Type B pancreatic cell (in vitro differentiated cells): ENCODE measurements at places on chromosomes 3 and 15.

- peak overlapping the region; percentile 63 for H3K4me3 ChIP-seq
- H3K27me3 ChIP-seq: no peaks in the 10 kb centered on the region
- H3K4me1 ChIP-seq: peaks cover 41% of the 10 kb centered on the region
Measured at GRCh38 chr15:52261498-52262242, 33.9 kb downstream of the MYO5C start.

DNA sequence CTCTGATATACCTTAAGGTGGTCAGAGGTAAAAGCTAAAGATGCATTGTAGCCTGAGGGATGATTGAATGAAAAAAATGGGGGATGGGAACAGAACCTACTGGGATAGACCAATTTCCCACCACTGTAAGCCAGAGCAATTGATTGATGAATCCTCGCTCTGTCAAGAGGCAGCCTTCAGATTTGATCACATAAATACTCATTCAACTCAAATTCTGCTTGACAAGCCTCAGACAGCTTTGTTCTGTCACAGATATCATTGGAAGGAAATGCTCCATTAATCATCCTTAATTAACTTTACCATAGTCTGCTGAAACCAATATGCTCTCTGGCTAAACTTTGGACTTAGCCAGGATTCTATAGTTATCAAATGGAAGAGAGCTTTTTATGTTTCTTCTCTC lies 467.8 kb downstream of the MECOM start:
- DNase-seq: no peak
- no peak overlapping the region for H3K4me3 ChIP-seq
- H3K36me3 ChIP-seq: no peaks in the 10 kb centered on the region

DNA sequence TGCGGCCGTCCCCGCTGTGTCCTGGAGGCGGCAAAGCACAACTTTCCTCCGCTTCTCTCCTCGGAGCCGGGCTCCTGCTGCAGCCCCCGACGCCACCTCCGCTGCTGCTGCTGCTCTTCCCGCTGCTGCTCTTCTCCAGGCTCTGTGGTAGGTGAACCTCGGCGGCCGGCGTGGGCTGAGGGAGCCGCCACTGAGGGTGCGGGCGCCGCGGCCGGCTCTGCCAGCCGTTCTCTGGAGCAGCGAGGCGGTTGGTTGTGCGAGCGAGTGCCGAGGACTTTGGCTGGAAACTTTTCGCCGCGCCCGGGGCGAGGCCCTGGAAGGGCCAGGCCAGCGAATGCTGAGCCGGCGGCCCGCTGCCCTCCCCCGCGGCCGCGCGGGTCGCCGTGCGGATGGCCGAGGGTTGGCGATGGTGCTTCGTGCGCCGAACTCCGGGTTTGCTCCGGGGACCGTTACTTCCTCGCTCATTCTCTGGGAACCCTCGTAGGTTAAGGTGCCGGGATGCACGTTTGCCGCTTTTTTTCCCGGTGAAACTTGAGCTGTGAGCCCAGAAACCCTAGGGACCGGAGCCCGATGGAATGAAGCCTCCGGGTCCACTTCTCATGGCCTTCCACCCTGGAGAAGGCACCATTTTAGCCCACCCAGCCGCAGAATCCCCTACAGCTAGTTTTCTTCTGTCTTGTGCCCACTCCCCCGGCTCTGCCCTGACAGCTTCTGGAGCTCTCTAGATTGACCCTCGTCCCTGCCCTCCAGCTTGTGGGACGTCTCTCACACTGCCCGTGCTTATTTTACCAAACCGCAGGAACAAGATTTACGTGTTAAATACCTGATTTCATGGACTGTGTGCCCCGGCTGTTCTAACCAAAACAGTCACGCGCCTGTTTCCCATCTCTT lies 660 bp downstream of the NECTIN3 start:
- no peaks in the 10 kb centered on the region for H3K27me3 ChIP-seq
- DNase-seq: peak; percentile 75
- H3K4me3 ChIP-seq: peak overlapping the region; percentile 89

- H3K4me3 ChIP-seq: peak overlapping the region; percentile 99
- H3K27me3 ChIP-seq: no peaks in the 10 kb centered on the region
- peak overlapping the region; percentile 93 for H3K27ac ChIP-seq
- peak; percentile 78 for DNase-seq
Measured at GRCh38 chr15:22979238-22980188, 655 bp downstream of the CYFIP1 start.

GRCh38 chr3:50652709-50653108 lies 22.0 kb upstream of the DOCK3 start:
- no peak for DNase-seq
- H3K4me1 ChIP-seq: peaks cover 8% of the 10 kb centered on the region
- no peak overlapping the region for H3K27ac ChIP-seq
- H3K4me3 ChIP-seq: no peak overlapping the region
- H3K27me3 ChIP-seq: no peaks in the 10 kb centered on the region

- no peaks in the 10 kb centered on the region for H3K36me3 ChIP-seq
- H3K27me3 ChIP-seq: no peaks in the 10 kb centered on the region
- H3K27ac ChIP-seq: no peak overlapping the region
- H3K4me1 ChIP-seq: no peaks in the 10 kb centered on the region
Measured at GRCh38 chr3:109005443-109005842, 51.8 kb upstream of the GUCA1C start.

- peak overlapping the region; percentile 51 for H3K4me3 ChIP-seq
- peak overlapping the region; percentile 60 for H3K27ac ChIP-seq
- H3K4me1 ChIP-seq: peaks cover 27% of the 10 kb centered on the region
Measured at GRCh38 chr15:55799291-55800212, 56.6 kb upstream of the PRTG start.

GRCh38 chr3:113018536-113019181 lies 27.9 kb downstream of the GTPBP8 start:
- H3K36me3 ChIP-seq: peaks cover 14% of the 10 kb centered on the region
- H3K27me3 ChIP-seq: no peaks in the 10 kb centered on the region
- no peak for DNase-seq
- peak overlapping the region; percentile 84 for H3K27ac ChIP-seq
- H3K4me3 ChIP-seq: peak overlapping the region; percentile 92

DNA sequence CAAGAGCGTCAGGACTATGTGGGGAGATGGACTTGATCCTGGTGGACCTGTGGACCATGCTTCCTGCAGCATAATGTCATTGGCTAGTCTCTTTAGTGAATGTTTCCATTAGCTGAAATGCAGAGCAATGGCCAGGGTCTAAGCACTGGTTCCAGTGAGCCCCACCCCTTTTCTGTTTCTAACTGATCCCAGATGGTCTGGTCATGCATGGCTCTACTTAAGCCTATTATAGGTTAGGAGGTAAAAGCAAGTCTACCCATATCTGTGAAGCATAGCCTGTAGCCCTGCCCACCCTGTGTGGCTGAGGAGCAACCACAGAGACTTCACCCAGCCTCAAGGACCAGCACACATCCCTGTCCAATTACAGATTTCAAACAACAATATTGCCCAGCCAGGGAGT lies 419.2 kb downstream of the ZNF385D start:
- no peak overlapping the region for H3K27ac ChIP-seq
- H3K27me3 ChIP-seq: no peaks in the 10 kb centered on the region
- H3K4me1 ChIP-seq: peaks cover 10% of the 10 kb centered on the region
- no peaks in the 10 kb centered on the region for H3K36me3 ChIP-seq
- no peak overlapping the region for H3K4me3 ChIP-seq

- peaks cover 4% of the 10 kb centered on the region for H3K27me3 ChIP-seq
- peaks cover 3% of the 10 kb centered on the region for H3K4me1 ChIP-seq
- no peak for DNase-seq
Measured at GRCh38 chr3:119538772-119539171, 20.6 kb downstream of the CD80 start.

DNA sequence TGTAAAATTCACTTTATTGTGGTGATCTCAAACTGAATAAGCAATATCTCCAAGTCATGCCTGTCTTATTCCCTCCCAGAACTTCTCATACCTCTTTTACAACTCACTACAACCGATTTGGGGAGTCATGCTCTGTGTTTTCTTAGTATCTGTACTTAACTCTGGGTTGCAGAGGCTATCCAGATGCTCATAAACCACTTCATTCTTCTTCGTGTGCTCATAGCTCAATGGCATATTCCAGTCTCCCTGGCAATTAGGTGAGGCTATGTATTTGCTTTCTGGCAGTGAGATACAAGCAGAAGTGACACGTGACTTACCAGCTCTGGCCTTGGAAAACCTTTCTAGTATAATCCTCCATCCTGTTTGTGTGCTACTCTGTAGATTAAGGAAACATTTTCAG lies 360.9 kb downstream of the ZNF385D start:
- H3K4me3 ChIP-seq: no peak overlapping the region
- no peaks in the 10 kb centered on the region for H3K27me3 ChIP-seq
- no peak overlapping the region for H3K27ac ChIP-seq
- no peak for DNase-seq
- H3K4me1 ChIP-seq: no peaks in the 10 kb centered on the region
- H3K36me3 ChIP-seq: no peaks in the 10 kb centered on the region

DNA sequence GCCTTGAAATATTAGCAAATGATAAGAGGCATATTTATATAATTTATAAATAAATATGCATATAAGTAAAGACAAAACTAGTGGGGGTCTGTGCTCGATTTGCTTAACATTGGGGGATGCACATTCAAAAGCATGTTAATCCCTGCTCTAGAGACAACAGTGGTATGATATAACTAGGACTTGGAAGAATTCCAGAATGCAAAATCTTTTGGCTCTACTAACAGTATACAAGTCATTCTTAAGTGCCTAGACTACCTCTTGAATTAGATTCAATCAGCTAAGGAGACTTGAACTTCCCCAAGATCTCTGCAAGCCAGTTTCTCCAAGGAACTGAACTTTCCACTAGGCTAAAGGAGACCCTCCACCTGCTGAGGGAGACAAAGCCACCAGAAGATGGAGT lies 282.7 kb upstream of the RORA start:
- H3K27ac ChIP-seq: no peak overlapping the region
- H3K36me3 ChIP-seq: no peaks in the 10 kb centered on the region
- peaks cover 10% of the 10 kb centered on the region for H3K27me3 ChIP-seq
- no peak overlapping the region for H3K4me3 ChIP-seq
- no peak for DNase-seq
- H3K4me1 ChIP-seq: peaks cover 15% of the 10 kb centered on the region

GRCh38 chr3:104933972-104934371 lies 432.7 kb upstream of the ALCAM start:
- no peak overlapping the region for H3K27ac ChIP-seq
- H3K4me3 ChIP-seq: no peak overlapping the region
- H3K36me3 ChIP-seq: no peaks in the 10 kb centered on the region
- H3K4me1 ChIP-seq: peaks cover 17% of the 10 kb centered on the region
- no peaks in the 10 kb centered on the region for H3K27me3 ChIP-seq

GRCh38 chr15:32873284-32874114 lies 155.7 kb downstream of the GREM1 start:
- H3K27ac ChIP-seq: no peak overlapping the region
- no peak for DNase-seq
- H3K27me3 ChIP-seq: no peaks in the 10 kb centered on the region
- H3K4me3 ChIP-seq: no peak overlapping the region
- H3K36me3 ChIP-seq: peaks cover 4% of the 10 kb centered on the region

- H3K4me1 ChIP-seq: peaks cover 50% of the 10 kb centered on the region
- DNase-seq: no peak
- no peaks in the 10 kb centered on the region for H3K36me3 ChIP-seq
- no peaks in the 10 kb centered on the region for H3K27me3 ChIP-seq
Measured at GRCh38 chr15:70702584-70702983, 60.8 kb downstream of the UACA start.

DNA sequence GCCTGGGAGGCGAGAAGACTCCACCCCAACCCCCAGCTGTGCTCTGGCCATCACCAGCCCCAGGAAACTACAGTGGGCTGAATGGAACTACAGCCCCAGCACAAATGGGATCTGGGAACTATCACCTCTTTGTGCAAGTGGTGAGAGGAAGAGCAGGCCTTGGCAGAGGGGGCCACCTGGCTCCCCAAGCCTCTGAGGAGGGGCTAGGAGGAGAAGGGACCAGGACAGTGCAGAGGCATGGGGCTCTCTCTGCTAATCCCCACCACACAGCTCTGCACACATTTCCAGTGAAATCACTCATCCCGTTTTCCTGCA lies 31.6 kb downstream of the KY start:
- no peaks in the 10 kb centered on the region for H3K36me3 ChIP-seq
- no peaks in the 10 kb centered on the region for H3K27me3 ChIP-seq
- H3K27ac ChIP-seq: no peak overlapping the region
- no peak for DNase-seq
- no peaks in the 10 kb centered on the region for H3K4me1 ChIP-seq

- DNase-seq: no peak
- H3K27me3 ChIP-seq: no peaks in the 10 kb centered on the region
- H3K4me1 ChIP-seq: peaks cover 6% of the 10 kb centered on the region
- peaks cover 6% of the 10 kb centered on the region for H3K36me3 ChIP-seq
Measured at GRCh38 chr15:72135719-72136118, 17.5 kb downstream of the SENP8 start.

DNA sequence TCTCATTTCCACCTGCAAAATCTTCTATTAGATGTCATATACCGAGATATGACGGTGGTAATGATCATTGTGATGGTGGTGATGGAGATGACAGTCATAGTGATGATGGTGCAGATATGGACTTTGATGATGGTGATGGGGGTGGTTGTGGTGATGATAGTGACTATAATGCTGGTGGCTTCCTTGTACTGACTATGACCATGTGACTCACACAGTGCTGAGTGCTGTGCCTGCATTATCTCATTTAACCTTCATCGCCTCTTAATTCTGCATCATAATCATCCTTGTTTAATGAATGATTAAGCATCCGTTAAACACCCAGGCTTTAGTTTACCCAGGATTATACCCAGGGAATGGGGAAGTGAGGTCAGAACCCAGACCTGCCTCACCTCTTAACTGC lies 331.7 kb downstream of the FEZF2 start:
- H3K4me1 ChIP-seq: peaks cover 5% of the 10 kb centered on the region
- no peak for DNase-seq
- H3K27ac ChIP-seq: peak overlapping the region; percentile 57
- H3K27me3 ChIP-seq: no peaks in the 10 kb centered on the region
- H3K36me3 ChIP-seq: peaks cover 7% of the 10 kb centered on the region
- no peak overlapping the region for H3K4me3 ChIP-seq

DNA sequence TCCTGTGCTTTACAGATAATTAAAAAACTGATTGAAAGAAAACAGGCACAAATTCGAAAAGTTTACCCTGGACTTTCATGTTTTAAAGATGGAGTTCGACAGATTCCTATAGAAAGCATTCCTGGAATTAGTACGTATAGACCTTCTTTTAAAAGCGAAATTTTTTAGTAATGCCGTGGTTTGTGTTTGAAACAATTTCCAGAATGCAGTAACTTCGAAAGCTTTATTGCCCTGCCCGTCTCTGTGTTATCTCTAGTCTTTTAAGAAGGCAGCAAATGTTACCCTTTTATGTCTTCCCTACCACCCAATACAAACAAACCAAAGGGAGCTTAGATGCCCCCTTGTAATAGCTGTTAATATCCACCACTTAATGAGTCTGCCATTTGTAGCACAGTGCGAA lies 39.7 kb downstream of the SGO1 start:
- no peak overlapping the region for H3K4me3 ChIP-seq
- peaks cover 28% of the 10 kb centered on the region for H3K4me1 ChIP-seq
- H3K27ac ChIP-seq: no peak overlapping the region

DNA sequence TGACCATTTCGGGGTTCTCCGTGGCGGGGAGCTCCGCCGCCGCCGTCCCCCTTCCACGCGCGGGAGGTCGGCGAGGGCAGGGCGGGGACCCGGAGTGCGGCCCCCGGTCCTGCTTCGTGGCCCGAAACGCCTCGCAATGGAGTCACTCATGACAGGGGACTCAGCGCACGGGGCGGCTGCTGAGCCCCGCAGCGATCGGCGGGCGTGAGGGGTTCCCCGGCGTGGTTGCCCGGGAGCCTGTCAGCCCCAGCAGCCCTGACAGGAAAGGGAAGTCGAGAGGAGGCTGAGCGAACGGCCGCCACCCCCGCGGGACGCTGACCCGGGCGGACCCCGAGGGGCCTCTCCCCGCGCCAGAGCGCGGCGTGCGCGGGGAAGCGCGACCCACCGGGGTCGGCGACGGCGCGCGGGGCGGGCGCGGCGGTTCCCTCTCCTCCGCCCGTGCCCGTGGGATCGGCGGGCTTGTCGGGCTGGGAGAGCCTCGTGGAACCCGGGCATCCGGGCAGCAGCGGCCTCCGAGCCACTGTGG lies 564 bp upstream of the PIGZ start:
- no peak for DNase-seq
- H3K36me3 ChIP-seq: no peaks in the 10 kb centered on the region
- H3K4me1 ChIP-seq: no peaks in the 10 kb centered on the region
- peak overlapping the region; percentile 75 for H3K4me3 ChIP-seq
- peaks cover 52% of the 10 kb centered on the region for H3K27me3 ChIP-seq
